Hippocampal formation (tissue), 2 donors: ENCODE measurements at places on chromosomes 12 and 14.

GRCh38 chr14:23066855-23067744 lies 9.8 kb upstream of the CDH24 start:
- DNase-seq = no peak

- DNase-seq = no peak
Observed at GRCh38 chr12:102300824-102301461, 103.3 kb upstream of the PMCH start.

GRCh38 chr12:62263232-62263631 lies 3.0 kb downstream of the USP15 start:
- no peak for DNase-seq

GRCh38 chr12:124675881-124676713 lies 108.7 kb upstream of the NCOR2 start:
- no peak for DNase-seq

GRCh38 chr12:108633534-108634248 lies at the start of gene SELPLG:
SELPLG (minus strand) TSS chr12:108633894; CDS start chr12:108624307, 9,587 bp downstream.
- DNase-seq = peak; percentile 49

- DNase-seq = no peak
Observed at GRCh38 chr12:49824895-49825294, 3.3 kb downstream of the NCKAP5L start.

GRCh38 chr14:39097159-39097558 lies 5.9 kb downstream of the SEC23A start:
- DNase-seq = no peak

DNA sequence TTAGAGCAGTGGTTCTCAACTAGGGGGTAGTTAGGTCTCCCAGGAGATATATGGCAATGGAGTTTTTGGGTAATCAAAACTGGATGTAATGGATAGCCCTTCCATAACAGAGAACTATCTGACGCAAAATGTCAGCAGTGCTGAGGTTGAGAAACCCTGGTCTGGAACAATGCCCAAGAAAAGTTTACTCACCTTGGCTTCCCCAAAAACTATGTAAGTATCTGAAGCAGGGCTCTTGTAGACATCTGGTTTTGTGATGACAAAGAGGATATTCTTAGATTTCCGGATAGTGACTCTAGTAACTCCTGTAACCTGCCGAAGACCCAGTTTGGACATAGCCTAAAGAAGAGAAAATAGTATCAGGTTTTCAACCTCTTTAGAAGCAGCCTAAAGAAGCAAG lies 11.8 kb downstream of the NACA start:
- no peak for DNase-seq

DNA sequence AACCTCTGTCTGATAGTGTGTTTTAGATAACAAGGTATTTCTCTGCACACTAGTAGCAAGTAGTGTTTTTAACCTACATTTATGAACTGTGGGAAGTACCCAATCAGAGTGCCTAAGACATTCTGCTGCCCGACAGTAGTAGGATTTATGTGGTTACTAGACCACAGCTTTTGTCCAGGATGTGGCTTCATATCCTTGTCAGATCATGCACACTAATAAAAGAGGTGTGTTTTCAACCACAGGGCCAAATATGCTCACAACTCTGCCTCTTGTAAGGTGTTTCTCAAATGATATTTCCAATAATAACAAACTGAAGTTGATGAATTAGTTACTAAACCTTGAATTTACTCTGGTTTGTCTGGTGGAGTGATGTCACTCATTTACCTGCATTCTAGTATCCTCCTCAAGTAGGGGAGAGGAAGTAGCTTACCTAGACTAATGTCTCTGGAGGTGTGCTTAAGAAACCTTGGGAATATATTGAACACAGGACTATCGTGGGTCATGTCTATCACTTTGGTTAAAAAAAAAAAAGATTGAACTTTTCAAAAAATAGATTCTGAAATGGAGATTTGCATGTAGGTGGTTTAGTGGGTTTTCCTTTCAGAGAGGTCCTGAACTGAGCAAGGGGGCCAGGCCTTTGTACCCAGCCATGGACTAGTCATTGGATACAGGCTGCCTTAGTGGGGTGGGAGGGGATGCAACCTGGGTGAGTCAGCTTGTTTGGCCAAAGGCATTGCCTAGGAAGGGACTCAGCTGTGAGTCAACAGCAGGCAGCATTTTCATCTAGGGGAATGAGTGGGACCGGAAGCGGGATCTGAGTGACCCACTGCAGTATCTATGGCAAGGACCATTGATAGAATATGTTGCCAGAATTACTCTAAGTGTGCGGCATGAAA lies 14.1 kb downstream of the FBXW8 start:
- DNase-seq = no peak

DNA sequence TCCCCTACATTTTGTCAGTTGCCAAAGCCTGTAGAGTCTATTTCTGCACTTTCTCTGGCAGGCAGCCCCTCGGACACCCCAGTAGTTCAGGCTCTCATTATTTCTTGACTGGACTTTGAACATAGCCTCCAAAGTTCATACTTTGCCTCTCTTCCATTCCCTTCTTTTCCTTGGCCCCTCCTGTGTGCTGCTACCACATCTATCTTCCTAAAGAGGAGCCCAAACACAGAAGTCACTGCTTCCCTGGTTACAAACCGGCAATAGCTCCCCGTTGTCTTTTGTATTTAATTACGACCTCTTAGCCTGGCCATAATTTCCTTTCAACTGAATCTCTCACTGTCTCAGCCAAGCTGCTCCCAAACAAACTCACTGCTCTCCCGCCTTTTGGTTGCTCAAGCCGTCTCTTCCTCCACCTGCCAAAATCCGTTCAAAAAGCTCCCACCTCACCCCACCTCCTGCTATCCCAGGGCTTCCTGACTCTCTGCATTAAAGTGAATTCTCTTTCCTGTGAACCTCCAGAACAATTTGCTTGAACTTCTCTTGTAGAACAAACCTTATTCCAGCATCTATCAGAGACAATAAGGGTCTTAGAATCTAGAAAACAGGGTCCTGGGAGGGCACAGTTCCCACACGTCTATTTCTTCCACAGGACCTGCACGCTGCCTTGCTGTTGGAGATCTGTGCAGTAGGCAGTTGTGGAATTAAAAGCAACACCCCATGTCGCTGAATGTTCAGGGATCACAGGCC lies 46.9 kb downstream of the PRMT8 start:
- DNase-seq = no peak

GRCh38 chr12:74646831-74647230 lies 109.2 kb downstream of the ATXN7L3B start:
- DNase-seq = peak; percentile 58

DNA sequence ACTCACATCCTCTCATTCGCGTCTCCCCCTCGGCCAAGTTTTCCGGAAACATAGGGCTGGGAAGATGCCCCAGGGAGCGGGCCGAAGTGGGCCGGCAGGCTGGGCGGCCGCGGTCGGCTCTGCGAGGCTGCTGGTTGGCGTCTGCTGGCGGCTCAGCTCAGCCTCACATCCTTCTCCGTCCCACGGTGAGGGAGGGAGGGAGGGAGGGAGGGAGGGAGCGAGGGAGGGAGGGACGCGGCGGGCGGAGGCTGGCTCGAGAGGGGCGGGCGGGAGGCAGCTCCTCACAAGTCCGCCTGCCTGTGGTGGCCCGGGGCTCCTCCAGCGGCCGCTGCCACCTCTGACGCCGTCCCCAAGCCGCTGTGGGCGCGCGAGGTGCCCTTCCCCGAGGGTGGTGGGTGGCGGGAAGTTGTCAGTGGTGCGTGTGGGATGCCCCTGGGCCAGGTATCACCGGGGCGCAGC lies 93.8 kb downstream of the RFLNA start:
- DNase-seq = peak; percentile 81

GRCh38 chr12:117972301-117972700 lies 3.5 kb upstream of the KSR2 start:
- no peak for DNase-seq

DNA sequence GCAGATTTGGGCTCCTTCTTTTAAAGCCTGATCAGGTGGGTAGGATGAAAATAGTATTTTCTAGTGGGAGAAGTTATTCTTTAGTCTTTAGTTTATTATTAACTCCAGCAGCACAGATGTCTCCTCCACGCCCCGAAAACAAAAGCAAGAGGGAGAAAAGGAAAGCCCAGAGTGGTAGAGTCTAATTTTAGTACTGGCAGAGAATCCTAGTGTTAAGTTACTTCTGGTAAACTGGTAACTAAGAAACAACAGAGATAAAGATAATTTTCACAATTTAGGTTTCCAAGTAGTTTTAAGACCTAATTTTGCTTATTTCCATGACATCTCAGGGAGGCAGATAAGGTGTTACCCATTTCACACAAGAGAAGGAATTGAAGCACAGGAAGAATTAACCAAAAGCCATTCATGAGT lies 16.3 kb downstream of the ATP5MC2 start:
- DNase-seq = no peak

DNA sequence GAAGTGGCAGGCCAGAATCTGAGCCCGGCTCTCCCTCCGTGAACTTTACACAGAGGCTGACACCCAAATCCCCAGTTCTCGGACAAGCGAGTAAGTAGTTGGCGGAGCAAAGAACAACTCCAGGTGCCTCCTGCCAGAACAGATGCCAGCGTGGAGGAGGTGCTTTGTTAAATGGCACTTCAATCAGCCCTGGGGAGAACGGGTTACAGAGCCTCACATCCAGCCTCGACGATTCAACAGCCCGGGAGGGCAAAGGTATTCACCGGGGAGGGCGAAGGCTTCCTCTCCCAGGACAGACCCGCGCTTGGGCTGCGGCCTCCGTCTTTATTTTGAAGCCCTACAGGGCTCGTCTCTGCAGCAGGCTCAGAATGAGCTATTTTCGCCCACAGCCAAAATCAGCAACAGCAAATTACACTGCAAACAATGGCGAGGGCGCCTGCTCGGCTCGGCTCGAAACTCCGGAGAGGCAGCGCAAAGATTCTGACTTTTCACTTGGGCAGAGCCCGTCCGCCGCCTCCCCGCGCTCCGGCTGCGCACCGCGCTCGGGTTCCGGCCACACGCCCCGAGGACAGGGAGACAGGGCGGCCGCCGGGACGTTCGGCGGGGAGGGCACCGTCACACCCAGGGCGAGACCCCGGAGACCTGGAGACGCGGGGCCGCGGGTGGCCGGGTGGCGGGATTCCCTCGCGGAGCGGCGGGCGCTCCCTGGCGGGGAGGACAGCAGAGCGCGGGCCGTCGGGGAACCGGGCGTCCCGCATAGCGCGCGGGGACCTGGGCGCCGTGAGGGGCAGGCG lies 811 bp downstream of the TMCC3 start:
- DNase-seq = peak; percentile 58

DNA sequence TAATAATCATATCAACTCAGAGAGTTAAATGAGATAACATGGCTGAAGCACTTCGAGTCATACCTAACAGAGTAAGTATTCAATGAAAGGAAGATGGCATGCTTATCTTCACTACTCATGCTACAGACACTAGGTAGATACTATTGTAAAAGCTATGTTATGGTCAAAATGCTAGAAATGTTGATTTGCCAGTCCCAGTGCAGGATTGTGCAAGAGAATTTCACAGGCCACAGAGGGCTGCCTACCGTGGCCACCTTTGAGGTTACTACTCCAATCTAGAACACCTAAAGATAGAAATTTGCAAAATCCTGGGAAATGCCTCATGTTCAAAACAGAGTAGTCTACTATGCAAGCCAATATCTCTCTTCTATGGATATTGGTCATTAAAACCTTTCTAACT lies 75.3 kb upstream of the PLEKHG7 start:
- DNase-seq = no peak

GRCh38 chr14:53432378-53432802 lies 279.3 kb upstream of the DDHD1 start:
- DNase-seq = no peak

GRCh38 chr12:128734371-128734770 lies 89.4 kb downstream of the SLC15A4 start:
- DNase-seq = no peak

GRCh38 chr14:79265366-79265946 lies 945.8 kb downstream of the DIO2 start:
- DNase-seq = no peak

- DNase-seq = no peak
Observed at GRCh38 chr12:109197327-109197726, 80.9 kb downstream of the ACACB start.

- no peak for DNase-seq
Observed at GRCh38 chr14:87623616-87624015, 369.4 kb downstream of the GALC start.

- DNase-seq = no peak
Observed at GRCh38 chr12:112488257-112488876, 69.6 kb downstream of the PTPN11 start.

GRCh38 chr14:101083564-101084435 lies 180.3 kb upstream of the RTL1 start:
- no peak for DNase-seq

DNA sequence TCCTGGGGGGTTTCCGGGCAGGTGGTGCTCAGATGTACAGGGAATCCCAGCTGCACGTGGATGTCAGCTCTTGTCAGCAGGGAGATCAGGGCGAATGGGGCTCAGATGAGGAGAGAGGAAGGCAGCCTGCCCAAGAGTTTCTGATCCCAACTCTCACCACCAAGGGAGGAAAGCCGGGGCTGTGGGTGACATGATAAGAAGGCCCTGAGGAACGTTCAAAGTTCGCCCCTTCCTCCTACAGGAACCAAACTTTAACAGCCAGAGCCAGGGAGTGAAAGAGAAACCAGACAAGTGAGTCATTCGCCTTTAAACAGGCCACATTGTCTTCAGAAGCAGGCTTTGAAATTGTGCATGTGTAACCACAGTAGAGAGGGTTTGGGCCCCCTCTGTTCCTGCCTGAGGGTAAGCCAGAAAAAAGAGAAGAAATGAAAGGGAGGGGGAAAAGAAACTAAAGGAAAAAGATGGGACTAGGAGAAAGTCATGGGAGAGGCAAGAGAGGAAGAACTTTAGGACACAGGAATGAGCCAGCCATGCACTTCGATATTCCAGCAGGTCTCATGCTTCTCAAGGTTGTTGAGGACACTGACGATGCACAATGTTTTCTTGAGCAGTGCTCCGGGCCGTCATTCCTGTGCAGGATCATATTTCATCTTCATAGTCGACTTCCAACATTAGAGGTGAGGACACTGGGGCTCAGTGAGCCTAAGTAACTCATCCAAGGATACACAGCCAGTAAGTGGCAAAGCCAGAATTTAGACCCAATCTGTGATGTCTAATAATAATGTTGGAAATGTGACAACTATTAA lies 691.4 kb upstream of the TBX3 start:
- no peak for DNase-seq

GRCh38 chr12:70661466-70662161 lies 24.4 kb upstream of the PTPRB start:
- DNase-seq = peak; percentile 19

DNA sequence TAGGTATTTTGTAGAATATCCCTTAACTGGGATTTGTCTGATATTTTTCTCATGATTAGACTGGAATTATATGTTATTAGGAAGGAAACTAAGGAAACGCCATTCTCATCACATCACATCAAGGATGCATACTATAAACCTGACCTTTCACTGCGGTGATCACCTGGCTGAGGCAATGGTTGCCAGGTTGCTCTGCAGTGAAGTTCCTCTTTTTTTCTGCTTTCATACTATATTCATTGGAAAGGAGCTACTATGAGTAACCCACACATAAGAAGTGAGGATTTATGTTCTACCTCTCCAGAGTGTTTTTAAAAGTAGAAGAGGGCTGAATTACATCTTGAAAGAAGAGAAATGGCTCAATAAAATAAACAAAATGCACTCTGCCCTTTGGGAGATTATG lies 31.0 kb upstream of the GRIP1 start:
- no peak for DNase-seq
